Fibroblast of pulmonary artery (primary cell): ENCODE measurements at places on chromosomes 2 and 18.

GRCh38 chr2:109125593-109126500 is 3.2 kb upstream of the SH3RF3 start:
- peak; percentile 86 for DNase-seq

DNA sequence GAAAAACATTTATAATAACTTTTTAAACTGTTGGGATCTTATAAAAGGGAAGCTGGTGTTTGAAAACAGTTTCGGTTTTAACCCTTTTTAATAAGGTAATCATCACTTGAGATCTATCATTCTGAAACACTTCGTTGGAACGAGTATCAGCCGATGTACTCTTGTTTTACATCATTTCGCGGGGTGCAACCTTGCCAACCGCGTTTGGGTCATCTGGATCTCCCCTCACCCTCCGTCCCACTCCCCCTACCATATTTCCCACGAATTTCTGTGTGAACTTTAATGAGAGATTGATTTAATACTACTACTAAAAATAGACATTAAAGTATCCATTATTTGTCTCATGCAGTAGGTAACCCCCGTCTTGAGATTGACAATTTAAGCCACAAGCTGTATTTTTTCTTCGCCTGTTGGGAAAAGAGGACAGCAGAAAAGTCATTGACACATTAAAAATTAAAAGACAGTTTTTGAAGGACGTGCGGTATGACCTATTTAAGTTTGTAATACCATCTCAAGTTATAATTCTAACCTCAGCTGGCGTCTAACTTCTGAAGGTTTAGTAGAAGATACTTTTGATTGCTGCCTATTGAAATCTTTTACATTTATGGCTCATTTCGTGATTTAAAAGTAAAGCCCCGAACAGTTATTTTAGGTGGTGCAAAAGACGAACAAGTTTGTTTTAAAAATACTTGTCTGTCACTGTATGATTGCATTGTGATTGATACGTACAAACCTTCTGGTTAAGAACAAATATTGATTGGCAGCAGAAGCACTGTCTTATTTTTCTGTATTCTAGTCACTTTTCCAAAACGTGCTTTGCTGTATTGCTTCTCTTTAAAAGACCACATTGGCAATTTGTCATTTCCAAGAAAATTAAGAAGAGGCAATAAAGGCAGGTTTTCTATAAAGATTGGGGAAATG is 1.5 kb downstream of the CREB1 start:
- DNase-seq, result peak; percentile 22

DNA sequence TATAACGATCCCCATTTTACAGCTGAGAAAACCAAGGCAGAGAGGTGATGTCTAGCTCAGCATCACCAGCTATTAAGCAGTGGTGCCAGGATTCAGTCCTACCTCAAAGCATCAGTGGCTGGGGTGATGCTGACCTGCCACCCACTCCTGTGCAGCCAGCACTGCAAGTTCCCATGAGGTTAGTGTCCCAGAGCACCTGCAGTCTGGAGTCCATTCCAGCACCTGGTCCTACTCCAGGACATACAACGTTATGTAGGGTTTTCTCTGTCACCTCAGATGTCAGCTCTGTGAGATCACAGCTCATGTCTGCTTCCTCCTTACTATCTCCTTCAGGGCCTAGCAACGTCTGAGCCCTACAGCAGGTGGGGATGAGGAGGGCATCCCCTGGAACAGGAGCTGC is 328.0 kb upstream of the HS6ST1 start:
- DNase-seq, result no peak

- peak; percentile 20 for DNase-seq
Measured at GRCh38 chr2:101277111-101277510, 24.4 kb downstream of the CNOT11 start.

DNA sequence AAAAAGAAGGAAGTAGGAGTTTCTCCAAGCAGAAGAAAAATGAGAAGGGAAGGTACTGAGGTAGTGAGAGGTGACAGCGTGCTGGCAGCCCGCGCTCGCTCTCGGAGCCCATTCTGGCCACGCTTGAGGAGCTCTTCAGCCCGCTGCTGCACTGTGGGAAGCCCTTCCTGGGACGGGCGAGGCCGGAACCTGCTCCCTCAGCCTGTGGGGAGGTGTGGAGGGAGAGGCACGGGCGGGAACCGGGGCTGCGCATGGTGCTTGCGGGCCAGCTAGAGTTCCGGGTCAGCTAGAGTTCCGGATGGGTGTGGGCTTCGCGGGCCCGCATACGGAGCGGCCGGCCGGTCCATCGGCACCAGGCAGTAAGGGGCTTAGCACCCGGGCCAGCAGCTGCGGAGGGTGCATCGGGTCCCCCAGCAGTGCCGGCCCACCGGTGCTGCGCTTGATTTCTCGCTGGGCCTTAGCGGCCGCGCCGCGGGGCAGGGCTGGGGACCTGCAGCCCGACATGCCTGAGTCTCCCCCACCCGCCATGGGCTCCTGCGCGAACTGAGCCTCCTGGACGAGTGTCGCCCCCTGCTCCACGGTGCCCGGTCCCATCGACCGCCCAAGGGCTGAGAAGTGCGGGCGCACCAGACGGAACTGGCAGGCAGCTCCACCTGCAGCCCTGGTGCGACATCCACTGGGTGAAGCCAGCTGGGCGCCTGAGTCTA is 11.1 kb upstream of the CYS1 start:
- DNase-seq, result no peak

DNA sequence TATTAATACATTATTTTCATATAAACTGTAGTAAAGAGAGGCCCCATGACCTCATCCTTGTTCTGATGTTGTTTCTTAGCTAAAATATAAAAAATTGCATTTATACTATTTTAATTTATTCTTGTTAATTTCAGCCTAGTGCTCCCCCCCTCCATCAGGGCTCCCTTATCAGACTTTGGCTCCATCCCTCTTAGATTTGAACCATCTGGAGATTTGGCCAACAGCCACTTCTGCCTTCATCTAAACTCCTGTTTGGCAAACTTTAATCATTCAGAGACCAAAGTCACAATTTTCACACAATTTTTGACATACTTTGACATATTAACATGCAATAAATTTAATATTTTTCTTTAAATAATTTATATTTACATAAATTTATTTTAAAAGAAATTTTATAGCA is 569.3 kb downstream of the TDRD15 start:
- no peak for DNase-seq

GRCh38 chr2:30024281-30024680 is 102.9 kb upstream of the ALK start:
- no peak for DNase-seq

DNA sequence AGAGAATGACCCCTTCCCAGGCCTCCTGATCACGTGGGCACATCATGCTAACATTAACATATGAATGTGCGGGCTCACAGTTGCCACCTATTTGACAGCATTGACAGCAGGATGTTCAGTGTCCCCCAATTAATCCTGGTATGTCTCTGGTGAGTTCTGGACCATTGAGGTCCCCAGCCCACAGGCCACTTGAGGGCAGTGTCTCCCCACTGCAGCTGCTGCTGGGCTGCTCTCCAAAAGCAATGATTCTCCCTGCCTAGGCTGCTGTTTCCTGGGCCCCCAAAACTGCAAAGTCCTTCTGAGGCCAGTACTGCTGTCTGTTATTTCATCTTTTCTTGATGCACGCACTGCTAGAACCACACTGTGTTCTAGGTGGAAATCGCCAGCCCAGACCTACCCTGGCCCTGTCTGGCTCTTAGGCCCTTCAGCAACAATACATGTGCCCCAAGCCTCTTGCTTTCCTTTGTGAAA is 52.7 kb upstream of the MAPK4 start:
- peak; percentile 38 for DNase-seq

- DNase-seq, result peak; percentile 75
Measured at GRCh38 chr2:187138265-187138664, 289.3 kb upstream of the ZSWIM2 start.

DNA sequence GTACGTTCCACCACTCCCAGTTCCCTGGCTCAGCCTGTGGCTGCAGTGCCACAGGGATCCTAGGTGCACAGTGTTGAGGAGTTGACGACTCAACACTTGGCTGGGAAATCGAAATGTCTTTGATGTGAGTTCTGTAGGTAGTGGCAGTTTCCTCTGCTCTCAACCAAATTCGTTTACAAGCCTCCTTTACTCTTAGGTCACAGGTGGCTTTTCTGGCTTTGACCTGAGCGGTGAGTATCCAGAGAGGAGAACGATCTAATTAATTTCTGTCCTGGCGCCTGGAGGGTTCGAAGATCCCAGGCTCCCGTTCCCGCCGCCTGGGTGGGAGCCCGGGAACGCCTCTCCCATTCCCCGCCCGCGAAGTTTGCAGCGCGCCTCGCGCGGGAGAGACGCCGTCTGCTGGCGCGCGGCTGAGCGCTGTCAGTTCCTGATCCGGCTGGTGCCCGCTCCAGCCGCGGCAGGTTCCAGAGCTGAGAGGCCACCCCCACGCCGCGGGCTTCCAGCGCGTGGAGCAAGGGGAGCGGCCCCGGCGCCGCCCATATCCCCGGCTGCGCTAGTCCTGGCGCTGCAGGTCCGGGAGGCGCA is at the start of gene LAMA3:
LAMA3 (plus strand) TSS at position 423 of the 585 bp plus-strand sequence. CDS start 231 bp downstream, outside the sequence.
- DNase-seq, result no peak

DNA sequence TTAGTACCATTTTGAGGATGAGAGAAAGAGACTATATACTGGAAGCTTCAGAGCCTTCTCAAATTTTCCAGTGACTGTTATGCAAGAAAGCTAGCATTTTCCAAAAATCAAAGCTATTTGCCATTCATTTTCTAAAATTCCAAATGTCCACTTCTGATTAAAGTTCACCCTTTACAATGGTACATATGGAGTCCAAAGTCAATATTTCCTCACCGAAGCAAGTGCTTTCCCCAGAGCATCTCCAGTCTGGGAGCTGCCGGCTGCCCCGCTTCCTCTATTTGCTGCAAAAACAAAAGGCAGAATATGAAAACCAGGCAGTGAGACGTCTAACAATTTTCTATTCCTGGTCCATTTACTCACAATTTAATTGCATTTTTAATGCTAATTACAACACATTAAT is 302.0 kb upstream of the CCDC68 start:
- DNase-seq, result no peak

DNA sequence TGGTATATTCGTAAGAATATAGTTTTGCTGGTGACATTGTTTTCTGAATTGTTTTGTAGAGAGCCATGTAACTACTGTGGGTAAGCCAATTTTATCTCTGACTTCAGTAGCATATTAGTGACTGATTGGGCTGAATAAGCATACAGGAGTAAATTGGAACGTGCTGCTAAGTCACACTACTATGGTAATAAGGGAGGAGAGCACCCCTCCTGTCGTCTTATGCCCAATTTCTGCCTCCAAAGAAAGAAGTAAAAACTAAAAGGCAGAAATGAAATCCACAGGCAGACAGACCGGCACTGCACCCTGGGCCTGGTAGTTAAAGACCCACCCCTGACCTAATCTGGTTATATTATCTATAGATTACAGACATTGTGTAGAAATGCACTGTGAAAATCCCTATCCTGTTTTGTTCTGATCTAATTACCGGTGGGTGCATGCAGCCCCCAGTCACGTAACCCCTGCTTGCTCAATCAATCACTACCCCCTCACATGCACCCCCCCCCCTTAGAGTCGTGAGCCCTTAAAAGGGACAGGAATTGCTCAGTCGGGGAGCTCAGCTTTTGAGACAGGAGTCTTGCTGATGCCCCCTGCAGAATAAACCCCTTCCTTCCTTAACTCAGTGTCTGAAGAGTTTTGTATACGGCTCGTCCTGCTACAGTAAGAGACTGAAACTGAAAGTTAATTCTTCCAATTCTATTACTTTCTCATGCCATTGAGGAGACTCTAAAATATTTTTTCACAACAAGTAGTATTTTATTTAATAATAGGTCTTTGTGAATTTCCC is 167.0 kb downstream of the ZNF804A start:
- no peak for DNase-seq

- DNase-seq, result no peak
Measured at GRCh38 chr18:4406856-4407255, 48.3 kb downstream of the DLGAP1 start.

- DNase-seq, result peak; percentile 53
Measured at GRCh38 chr2:65070172-65070830, 14.1 kb downstream of the CEP68 start.

DNA sequence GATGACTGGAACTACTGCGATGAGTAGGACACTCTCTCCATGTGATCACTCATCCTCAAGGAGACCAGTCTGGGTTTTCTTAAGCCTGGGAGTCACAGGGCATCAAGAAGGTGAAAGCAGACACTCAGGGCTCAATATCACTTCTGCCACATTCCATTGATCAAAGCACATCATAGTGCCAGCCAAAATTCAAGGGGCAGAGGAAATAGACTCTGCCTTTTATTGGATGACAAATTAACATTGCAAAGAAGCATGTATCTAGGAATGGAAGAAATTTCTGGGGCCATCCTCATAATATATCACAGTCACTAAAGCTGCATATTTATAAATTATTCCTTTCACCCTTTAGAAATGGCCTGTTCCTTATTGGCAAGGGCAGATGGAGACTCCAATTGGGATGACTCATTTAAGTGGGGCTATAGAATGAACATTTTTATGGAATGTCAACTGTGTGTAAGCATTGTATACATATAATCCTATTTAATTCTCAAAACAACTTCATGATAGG is 114.8 kb upstream of the CDC42EP3 start:
- DNase-seq, result no peak

DNA sequence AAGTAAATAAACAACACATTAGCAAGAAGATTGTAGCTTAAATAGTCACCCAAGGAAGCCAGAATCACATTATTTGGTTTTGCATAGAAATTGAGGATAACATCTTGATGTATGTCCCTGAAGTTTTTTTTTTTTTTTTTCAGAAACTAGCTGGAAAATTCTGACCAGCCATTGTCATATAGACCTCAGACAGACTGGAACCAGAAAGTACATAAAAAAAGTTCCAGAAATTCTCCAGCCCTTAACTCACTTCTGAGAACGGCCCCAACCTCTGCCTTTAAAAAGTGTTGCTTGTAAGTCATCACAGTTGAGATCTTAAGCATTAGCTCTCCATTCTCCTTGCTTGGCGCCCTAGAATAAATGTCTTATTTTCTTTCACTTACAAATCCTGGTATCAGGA is 350.5 kb downstream of the CCDC85A start:
- DNase-seq, result peak; percentile 30

DNA sequence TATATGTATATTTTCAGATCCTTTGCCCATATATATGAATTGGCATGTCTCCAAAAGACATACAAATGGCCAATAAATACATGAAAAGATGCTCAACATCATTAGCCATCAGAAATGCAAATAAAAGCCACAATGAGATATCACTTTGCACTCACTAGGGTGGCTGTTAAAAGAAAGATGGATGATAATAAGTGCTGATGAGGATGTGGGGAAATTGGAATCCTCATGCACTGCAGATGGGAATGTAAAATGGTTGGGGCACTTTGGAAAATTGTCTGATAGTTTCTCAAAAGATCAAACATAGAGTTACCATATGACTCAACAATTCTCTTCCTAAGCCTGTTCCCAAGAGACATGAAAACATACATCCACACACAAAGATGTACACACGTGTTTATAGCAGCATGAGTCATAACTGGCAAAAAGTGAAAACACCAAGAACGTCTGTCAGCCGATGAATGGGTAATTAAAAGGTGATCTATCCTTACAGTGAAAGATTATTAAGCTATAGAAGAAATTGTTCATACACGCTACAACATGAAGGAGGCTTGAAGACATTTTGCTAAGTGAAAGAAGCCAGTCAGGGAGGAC is 19.7 kb downstream of the NGEF start:
- no peak for DNase-seq
